Muscle of back (tissue), 13 donors: ENCODE measurements at places on chromosomes 6 and 20. TPM values are rescaled to one million over a fixed set of nuclear protein-coding genes. Genes with fewer than 3 reads are reported as not detected.

GRCh38 chr20:49501917-49502316 lies 19.4 kb upstream of the KCNB1 start:
- no peak for DNase-seq

DNA sequence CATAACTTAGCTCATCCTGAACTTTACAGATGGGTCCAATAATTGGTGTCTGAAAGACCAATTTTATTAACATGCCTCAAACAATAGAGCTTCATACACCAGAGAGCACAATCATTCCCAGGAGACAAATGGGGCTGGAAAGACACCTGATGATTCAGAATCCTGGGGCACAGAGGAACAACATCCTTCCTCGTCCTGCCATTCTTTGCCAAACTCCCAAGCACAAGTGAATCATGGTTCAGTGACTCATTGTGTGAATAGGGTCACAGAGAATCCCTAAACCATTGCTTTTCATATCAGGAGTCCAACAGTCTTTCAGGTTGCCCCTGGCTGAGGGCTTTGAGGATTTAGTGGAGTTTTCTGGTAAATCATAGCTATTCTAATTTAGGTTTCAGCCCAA lies 266.4 kb upstream of the BMP2 start:
- DNase-seq, result peak; percentile 20

GRCh38 chr6:36578030-36578429 lies 16.1 kb upstream of the SRSF3 start:
- no peak for DNase-seq

DNA sequence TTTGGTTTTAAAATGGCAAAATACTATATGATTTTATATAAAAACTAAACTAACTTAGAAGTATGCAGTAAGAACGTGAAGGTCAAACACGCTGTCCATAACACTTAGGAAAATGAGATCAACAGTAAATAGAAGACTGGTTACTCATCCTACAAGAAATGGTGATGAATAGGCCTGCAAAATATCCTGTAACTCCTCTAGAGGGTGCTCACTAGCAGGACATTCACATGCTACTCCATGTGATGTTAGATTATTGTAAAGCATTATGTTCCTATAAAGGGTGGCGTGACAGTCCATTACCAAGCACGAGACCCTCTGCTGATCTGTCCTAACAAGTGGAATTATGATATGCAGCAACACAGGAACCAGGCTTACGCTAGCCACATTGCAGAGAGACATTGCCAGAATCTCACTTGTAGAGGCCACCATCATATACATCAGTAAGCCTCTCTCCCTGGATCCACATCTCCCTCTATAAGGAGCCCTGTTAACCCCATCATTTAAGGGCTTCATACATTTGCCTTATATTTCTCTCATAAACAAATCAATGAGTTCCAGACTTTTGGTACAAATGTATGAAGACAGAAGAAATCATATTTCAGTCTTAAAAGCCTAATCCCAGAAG lies 18.0 kb upstream of the DEFB129 start:
- peak; percentile 32 for DNase-seq

GRCh38 chr6:3545156-3545555 lies 88.3 kb upstream of the SLC22A23 start:
- DNase-seq, result no peak

CALHM5 gene
- 3.2 TPM for polyA plus RNA-seq

- peak; percentile 58 for DNase-seq
Measured at GRCh38 chr6:14858808-14859207, 387.1 kb upstream of the JARID2 start.

TNNC2 gene
- 3,292 TPM for polyA plus RNA-seq

DNA sequence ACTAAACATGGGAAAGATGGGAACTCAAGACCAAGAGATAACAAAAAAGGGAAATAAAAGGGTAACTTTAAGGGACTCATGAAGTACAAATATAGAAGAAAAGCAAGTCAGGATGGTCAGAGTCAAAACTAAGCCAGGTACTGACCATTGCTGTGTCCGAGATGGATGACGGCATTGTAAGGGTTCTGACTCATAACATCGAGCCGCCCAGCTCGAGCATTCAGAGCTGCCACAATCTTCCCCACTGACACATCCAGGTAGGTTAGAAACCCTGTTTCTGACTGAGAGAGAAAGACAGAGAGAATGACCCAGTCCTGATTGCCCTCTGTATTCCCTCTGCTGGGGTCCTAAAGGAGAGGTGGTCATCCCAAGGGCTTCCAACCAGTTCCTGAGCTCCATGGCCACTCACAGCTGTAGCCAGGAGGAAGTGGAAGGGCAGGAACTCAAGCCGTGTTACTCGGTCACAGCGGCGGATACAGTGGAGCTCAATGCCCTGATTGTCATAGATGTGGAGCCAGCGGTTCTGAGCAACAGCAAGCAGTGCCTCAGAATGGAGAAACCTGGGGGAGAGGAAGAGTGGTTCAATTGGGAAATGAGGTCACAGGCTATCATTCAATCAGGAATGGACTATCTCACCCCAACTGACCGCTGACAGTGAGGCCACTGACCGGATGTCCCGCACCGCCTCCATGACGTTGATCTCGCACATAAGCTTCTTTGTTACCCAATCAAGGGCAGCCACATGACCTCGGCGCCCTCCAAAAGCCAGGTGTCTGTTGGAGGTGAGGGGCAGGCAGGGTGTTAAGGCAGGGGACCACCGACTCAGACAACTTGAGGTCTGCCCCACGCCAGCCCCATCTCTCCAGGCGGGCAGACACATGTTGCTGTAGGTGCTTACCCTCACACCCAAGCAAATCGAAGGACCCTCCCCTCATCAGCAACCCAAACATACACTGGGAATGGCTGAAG lies 1.8 kb downstream of the WDR46 start:
- DNase-seq, result no peak

TTLL9 gene
- polyA plus RNA-seq, result 0.12 TPM

FAM83C gene
- polyA plus RNA-seq, result not detected

MLN gene
- not detected for polyA plus RNA-seq

DNA sequence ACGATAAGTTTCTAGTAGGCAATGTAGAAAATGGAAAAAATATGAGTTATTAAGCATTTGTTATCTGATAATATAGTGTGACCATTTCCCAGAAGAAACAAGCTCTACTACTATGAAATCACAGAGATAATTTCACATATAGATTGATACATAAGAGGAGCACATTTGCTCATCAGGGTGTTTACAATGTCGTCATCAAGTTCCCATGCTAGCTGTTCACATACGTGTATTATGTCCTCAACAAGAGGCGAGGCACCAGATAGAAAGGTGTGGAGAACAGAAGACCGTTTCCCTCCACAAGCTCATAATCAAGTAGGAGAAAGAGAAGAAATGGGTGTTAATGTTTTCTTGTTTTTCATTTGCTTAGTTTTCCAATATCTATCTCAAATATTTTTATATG lies 326.1 kb upstream of the ARID1B start:
- no peak for DNase-seq

AGER gene
- polyA plus RNA-seq, result 12.3 TPM

GRCh38 chr20:33522256-33522820 lies 32.4 kb downstream of the CBFA2T2 start:
- DNase-seq, result no peak

GRCh38 chr6:139485185-139485584 lies 110.7 kb upstream of the CITED2 start:
- no peak for DNase-seq
